ENCODE measurements at places on chromosomes 12 and 14.

DNA sequence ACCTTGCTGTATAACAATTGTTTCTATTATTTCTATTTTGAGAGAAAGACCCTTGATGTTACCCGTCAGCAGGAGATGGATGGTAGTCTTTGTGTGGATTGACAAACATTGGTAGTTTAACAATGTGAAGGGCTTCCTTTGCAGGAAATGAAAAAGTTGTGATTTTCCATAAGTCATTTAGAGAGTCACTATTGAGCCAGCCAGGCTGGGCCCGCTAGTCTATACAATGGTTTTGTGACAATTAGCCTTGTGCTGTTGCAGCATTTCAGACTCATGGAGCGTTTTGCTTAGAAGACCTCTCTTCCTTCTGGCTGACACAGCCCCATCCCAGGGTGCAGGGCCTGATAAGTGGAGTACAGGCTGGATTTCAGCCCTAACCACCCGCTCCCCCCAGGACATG is 18.3 kb upstream of the SLC38A2 start:
- DNase-seq = no peak

DNA sequence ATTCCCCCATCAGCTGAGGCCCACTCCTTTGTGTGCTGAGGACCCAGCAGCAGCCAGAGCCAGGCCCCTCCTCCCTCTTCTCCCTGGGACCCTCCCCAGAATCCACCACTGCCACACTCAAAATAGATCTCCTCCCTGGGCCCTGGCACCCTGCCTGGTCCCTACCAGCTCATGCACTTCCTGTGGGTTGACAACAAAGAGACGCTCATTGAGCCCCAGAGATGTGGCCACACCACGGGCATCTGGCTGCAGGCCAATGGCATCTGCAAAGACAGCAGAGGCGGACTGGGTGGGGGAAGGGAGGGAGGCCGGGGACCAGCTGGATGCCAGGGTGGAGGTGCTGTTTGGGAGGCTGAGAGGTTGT is 16.0 kb upstream of the ENDOU start:
- DNase-seq = peak; percentile 51

- DNase-seq = no peak
Measured at GRCh38 chr12:4451694-4452093, 6.1 kb upstream of the FGF6 start.

- no peak for DNase-seq
Measured at GRCh38 chr14:101665478-101666078, 95.9 kb upstream of the PPP2R5C start.
